ENCODE measurements at places on chromosomes 16 and 17.

DNA sequence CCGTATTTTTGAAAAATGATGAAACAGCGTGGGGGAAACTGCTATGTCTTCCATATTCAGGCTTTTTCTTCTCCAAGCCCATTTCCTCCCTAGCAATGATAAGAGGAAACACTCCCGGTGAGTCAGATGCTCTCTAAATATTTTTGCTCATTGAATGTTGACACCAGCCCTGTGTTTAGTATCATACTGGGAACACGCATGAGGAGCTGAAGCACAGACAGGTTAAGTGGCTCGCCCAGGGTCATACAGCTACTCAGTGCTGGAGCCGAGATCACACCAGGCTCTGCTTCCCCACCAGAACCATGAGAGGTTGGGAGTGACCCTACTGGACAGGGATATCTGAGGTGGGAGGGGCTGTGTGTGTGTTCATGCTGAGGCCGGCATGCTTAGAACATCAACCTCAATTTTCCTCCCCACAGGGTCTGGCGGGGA lies 37.8 kb upstream of the ADGRG1 start:
- no peak for DNase-seq

- DNase-seq: no peak
These were observed 189.6 kb upstream of the NLRP1 start for GRCh38 chr17:5773816-5774360.

GRCh38 chr16:83137894-83138293 lies 511.1 kb downstream of the CDH13 start:
- no peak for DNase-seq

- no peak for DNase-seq
These were observed 870 bp upstream of the ITGA3 start for GRCh38 chr17:50055055-50055425.

- DNase-seq: peak; percentile 8
These were observed 87.9 kb downstream of the OR1D5 start for GRCh38 chr17:2975469-2975958.

DNA sequence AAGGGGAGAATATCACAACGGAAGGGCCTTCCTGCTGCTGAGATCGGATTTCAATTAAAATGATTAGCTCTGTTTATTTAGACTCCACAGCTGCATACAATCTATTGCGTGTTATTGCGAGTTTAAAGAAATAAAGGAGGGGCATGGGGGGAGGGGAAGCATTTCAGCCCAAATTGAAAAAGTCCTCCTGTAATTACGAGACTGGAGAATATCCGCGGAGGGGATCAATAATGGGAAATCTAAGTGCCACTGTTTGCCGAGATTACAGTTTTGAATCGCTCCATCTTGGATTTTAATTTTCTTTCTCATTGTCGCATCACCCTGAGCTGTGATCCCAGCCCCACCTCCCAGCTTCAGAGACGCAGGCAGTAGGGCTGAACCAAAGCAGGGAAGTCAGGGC lies 15.7 kb upstream of the RPL38 start:
- DNase-seq: no peak

DNA sequence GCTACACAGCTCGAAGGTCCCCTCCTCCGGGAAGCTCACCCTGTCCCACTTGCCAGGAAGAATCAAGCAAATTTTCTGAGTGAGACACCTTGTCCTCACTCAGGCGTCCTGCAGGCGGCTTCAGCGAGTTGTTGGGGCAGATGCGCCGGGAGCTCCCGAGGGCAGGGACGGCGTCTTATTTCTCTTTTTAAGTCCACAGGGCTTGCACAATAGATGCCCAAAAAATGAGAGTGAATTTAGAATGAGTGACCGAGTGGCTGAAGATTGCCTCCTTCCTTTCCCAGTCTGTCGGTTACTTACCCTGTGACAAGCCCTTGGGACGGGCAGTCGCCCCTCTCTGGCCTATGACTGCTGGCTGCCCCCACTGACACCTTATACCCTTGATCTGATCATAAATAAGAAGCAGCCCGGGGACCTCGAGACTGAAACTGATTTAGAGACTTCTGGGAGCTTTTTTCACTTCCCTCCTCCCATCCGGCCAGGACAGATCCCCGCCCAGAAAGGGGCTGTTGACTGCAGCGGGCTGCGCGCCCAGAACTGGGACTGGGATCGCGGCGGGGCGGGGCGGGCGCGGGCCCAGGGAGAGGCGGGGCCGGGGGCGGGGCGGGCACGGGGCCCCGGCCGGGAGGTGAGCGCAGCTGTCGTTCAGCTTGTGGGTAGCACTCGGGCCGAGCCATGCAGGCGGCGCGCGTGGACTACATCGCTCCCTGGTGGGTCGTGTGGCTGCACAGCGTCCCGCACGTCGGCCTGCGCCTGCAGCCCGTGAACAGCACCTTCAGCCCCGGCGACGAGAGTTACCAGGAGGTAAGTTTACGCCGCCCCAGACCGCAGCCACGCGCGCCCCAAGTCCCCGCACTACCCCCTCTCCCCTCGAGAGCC lies at the start of gene TTYH2:
TTYH2 (plus strand) TSS at position 659 of the 879 bp plus-strand sequence; CDS start at position 676, 17 bp downstream.
- peak; percentile 94 for DNase-seq

DNA sequence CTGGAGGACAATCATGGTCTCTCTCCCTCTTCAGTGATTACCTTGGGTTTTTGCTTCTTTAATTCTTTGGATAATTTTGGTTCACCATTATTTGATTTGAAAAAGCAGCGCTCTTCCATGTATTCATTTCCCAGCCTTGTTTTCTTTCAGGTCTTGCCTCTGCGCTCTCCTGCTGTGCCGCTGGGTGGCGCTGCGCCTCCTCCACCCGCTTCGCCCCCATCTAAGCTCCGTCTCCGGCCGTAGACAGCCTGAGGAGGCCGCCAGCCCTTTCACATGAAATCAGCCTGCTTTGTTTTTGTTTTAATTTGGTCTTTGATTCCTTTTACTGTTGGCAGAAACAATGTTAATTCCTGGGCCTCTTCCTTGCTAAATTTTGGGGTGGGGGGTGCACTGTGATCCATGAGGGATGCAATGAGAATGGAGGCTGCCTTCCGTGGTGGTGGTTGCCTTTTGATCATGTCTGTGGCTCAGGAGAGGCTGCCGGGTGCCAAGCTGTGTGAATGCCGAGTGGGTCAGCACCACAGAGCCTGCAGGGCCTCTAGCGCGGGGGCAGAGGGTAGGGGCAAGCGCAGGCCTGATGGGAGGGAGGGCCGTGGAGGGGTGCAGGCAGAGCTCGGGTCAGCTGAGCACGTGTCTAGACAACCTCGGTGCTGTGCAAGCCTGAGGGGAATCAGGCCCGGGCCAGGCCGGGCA lies 64.1 kb downstream of the PLD6 start:
- peak; percentile 72 for DNase-seq

DNA sequence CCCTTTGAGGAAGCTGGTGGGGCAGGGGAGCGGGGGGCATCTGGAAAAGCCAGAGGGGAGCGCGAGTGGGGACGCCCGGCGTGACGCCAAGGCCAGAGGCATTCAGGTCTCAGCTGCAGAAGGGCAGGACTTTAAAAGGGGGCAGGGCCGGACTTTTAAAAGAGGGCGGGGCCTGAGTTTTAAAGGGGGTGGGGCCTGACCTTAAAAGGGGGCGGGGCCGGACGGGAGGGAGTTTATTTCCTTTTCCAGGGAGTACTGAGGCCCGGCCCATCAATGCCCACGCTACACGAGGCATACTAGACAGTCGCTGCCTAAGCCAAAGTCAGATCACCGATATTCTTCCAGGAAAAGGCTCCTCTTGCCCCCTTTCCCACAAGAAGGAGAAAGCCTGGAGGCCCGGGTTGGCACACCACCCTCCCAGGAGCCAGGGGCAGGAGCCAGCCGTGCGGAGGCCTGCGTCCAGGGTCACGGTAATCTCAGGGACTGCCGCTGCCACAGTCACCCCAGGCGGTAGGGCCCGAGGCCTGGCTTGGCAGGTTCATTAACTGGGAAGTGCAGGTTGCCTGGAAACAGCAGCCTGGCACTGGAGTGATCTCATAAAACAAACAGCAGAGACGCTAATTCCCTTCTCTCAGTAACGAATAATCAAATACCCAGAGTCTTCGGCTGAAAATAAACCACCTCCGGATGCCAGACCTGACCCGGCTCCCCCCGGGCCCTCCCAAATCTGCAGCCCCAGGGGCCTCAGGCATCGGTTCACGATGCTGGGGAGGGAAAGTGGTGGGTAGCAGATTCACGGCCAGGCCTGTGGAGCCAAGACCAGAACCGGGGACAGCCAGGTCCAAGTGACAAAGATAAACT lies 90.7 kb downstream of the TIMM22 start:
- peak; percentile 71 for DNase-seq

DNA sequence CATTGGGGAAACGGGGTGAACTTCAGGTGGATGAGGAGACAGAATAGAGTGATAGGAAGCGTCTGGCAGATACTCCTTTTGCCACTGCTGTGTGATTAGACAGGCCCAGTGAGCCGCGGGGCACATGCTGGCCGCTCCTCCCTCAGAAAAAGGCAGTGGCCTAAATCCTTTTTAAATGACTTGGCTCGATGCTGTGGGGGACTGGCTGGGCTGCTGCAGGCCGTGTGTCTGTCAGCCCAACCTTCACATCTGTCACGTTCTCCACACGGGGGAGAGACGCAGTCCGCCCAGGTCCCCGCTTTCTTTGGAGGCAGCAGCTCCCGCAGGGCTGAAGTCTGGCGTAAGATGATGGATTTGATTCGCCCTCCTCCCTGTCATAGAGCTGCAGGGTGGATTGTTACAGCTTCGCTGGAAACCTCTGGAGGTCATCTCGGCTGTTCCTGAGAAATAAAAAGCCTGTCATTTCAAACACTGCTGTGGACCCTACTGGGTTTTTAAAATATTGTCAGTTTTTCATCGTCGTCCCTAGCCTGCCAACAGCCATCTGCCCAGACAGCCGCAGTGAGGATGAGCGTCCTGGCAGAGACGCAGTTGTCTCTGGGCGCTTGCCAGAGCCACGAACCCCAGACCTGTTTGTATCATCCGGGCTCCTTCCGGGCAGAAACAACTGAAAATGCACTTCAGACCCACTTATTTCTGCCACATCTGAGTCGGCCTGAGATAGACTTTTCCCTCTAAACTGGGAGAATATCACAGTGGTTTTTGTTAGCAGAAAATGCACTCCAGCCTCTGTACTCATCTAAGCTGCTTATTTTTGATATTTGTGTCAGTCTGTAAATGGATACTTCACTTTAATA lies 7.0 kb upstream of the TMEM235 start:
- no peak for DNase-seq

DNA sequence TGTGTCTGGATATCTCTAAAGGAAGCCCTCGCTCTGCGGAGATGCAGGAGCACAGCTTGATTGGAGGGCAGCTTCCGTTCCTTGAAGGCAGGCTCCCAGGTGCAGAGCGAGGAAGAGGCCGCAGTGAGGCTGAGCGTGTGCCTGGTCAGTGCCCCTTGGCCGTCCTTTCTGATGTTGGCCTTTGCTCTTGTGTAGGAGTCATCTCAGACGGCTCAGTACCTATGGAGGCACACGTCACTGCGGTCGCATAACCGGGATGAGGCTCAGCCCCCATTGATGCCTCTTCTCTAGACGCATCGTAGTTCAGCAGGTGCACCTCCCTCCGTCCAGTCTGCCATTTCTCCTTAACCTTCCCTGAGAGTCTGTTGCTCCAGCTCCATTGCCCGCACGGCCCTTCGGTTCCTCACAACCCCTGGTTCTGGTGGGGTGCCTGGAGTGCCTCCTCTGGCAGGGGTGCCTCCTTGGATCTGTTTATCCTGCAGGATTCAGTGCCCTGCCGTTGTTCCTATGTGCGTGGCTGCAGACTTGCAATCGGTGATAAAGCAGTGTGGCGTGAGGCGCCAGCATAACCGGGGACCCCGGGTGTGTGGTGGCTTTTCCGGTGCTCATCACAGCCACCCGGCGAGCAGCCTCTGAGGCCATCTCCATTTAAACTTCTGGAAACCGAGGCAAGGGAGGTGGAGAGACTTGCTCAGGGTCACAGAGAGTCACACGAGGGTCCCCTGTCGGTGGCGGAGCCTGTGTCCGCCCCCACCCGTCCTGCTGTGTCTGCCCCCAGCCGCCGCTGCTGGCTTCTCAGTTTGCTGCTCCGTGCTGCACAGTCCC lies 188.8 kb upstream of the CHMP6 start:
- no peak for DNase-seq

DNA sequence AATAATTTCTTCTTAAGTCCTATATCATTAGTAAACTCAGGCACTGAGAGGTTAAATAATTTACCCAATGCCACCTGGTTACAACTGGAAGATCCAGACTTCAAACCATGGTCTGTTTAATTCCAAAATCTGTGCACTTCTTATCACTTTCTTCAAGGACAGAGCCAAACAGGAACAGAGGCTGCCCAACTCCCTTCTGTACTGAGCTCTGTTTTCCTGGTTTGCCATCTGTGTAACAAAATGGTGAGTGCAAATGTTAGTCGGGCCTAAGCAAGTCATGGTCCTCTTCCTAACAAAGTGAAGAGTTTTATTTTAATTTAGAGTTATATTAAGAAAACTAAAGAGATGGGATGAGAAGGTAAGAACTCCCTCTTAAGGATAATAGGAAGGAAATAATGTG lies 80.6 kb upstream of the CCL2 start:
- DNase-seq: no peak

GRCh38 chr16:69448470-69449193 lies 24.2 kb downstream of the CYB5B start:
- DNase-seq: no peak

GRCh38 chr17:77109764-77110359 lies 30.9 kb upstream of the SEC14L1 start:
- DNase-seq: no peak

DNA sequence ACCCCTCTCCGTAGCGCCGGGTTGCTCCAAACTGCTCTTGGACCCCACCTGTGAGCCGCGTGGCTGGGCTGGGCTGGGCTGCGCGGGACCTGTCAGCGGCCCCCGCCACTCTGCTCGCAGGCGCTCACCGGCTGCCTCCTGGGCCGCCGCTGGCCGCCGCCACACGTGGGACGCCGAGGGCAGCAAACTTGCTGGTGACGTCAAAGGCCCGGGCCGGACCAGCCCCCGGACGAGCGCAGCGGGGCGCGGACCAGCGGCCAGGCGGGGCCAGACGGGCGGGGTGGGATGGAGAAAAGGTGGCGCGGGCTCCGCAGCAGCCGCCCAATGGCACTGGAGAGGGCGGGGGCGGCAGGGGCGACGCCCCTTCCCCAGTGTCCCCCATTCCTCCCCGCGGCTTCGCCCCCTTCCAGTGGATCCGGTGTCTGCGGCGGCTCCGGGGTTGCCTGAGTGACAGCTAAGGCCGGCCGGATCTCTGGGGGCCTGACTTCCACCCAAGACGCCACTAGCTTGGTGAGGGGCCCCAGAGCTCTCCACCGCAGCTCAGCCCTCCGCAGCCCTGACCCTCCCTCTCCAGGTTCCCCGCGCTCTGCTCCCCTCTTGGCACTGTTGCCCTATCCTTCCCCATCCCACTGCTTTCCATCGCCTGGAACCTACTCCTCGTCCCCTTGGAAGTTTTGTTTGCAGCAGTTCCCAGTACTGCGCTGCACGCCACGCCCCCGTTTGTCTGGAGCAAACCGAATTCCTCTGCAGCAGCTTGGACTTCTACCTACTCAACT lies at the start of gene HS3ST3A1:
HS3ST3A1 (minus strand) TSS at position 154 of the 776 bp plus-strand sequence. CDS start 800 bp downstream, outside the sequence.
- DNase-seq: no peak
